SJSA1 (cell line): ENCODE measurements at places on chromosomes 12 and 14.

GRCh38 chr12:68425998-68426397, 93.8 kb upstream of the MDM1 start:
- peak; percentile 69 for DNase-seq

DNA sequence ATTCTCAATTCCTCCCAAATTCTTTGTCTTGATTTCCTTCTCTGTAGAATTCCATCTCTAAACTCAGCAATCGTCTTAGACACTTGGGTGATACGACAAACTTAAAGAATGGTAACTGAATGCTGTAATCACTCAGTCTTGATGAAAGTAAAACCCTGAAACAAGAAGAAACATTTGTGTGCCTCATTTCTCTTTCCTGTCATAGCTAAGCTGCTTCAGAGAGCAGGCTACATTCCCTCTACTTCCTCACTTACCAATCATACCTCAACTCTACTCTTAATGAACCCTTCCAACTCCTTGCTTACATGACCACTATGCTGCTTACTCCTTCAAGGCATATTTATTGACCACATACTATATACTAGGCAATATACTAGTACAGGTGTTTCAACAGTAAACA, 8.3 kb downstream of the MAP4K5 start:
- no peak for DNase-seq

GRCh38 chr14:95033682-95034632, 123.4 kb downstream of the DICER1 start:
- DNase-seq: no peak

DNA sequence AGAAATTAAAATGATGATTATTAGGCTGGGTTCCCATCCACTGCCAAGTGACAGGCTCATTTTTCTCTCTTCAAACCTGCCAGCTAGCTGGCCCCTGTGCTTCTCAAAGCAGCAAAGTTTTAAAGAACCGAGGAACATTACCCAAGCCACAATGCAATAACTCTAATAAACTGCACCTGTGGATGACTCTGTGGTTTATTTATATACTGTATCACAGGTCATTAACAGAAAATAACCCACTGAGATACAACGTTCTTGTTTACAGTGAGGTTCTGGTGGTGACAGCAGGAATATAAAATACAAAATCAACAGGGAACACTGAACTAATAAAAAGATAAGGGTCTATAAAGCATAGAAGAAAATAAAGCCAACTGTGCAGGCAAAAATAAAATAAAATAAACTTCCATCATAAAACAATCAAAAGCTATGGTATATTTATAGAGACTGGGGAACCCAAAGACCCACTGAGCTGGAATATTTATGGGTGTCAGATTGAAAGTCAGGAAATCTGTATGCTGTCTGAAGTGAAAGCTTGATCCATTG, 472.9 kb downstream of the NOVA1 start:
- no peak for DNase-seq

DNA sequence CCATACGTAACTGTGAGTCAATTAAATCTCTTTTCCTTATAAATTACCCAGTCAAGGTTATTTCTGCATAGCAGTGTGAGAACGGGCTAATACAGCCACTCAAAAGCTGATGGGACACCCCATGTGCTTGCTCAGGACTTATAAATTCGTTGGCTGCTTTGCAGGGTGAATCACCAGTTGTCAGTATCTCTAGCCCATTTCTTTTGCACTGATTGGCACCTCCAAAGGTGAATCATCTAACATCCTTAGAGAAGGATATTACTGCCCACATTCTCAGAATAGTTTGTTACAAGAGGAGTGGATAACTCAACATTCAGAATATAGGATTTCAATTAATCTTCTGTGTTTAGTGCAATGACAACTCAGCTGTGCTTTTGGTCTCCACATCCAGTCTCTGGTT, 601.5 kb downstream of the KCNH5 start:
- peak; percentile 47 for DNase-seq

DNA sequence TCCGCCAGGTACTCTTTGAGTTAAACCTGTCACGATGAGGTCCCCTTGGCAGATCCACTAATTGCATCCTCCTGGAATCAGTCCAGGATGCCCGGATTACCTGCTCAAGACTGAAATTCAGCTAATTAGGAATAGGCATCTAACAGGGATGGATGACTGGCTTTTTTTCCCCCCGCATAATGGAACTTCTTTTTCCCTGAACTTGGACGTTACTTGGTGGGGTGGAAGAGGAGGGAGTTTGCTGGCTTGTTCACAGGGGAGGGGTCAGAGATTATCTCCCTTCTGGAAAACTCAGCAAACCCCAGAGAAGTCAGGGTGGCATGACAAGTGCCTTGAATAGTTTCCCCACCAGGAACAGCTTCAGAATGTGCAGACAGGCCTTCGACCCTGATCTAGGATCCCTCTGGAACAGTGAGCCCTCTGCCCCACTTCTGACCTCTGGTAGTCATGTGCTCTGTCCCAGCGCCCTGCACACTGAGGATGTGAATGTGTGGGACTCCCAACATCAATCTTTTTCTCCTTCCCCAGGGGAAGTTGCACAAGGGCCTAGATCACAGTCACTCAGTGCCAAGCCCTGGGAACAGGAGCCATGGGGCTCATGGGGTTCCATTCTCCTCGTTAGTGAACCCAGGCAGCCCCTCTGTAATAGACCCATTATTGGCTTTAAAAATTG, 142.5 kb downstream of the SMOC1 start:
- no peak for DNase-seq

DNA sequence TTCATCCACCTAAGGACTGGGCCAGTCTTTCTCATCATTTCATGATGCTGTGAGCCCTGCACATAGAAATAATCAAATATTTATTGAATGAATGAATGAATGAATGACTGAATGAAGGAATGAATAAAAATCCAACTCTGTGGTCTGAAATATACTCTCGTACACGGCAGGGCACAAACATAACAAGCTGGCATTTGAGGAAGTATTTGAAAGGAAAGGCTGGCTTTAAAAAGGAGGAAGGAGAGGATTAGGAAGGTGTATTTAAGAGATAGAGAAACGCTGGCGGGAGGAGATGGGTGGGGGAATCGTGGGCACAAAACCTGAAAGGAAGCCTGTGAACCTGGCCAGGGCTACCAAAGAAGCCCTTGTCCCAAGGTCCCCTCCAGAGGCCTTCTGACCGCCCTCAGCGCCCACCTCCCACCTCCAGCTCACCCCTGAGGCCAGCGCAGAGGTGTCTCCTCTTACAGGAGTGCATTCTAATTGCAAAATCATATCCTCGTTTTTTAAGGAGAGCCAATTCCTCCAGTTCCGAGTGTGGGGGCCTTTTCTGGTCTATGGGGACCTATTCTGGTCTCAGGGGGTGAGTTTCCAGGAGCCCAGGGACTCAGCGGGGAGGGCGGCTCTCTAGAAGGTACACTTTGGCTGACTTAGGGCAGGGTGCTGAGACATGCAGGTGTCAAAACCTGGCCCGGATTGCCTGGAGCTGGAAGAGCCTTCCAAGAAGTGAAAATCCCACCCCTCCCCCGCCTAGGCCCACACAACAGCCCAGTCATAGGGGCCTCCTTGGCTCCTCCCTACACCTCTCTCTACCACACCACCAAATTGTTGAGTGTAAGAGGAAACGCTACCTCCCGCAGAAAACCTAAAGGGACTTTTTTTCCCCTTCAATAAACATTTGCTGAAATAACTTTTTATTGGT, 8.7 kb upstream of the JDP2 start:
- DNase-seq: no peak

GRCh38 chr12:93741659-93742109, 64.5 kb downstream of the CRADD start:
- no peak for DNase-seq

DNA sequence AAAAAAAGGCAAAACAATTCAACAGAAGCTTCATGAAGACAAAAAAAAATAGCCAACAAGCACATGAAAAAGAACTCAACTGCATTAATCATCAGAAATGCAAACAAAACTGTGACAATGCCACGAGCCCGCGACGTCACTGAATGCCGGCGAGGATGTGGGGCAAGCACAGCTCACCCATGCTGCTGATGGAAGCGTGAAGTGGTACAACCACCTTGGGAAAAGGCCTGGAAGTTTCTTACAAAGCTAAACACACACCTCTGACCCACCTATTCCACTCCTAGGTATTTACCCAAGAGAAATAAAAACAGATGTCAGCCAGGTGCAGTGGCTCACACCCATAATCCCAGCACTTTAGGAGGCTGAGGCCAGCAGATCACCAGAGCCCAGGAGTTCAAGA, 10.5 kb downstream of the BTBD6 start:
- peak; percentile 74 for DNase-seq

DNA sequence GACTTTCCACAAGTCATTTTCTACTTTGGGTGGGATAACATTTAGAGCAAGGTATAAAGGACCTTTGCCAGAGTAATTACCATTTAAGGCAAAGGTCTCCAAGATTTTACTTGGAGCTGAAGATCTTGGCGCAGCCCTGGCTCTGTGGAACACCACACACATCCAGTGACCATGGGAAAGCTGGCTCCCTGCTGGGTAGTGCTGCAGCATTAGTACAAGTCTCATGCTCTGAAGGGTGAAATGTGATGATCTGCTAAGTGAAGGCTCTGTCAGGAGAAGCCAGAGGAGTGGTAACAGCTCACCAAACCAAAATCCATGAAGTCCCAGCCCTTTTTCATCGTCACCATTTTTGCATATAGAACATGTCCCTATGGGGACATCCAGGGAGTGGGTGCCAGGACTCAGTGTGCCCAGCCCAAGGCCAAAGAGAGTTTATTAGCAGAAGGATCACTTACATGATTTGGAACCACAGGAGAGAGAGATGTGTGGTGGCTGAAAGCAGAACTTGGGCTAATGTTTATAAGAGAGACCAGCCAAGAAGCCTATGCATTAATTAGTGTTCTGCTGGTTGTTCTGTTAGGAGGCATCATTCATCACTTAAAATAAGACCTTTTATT, 110.7 kb downstream of the SLC38A6 start:
- DNase-seq: no peak

DNA sequence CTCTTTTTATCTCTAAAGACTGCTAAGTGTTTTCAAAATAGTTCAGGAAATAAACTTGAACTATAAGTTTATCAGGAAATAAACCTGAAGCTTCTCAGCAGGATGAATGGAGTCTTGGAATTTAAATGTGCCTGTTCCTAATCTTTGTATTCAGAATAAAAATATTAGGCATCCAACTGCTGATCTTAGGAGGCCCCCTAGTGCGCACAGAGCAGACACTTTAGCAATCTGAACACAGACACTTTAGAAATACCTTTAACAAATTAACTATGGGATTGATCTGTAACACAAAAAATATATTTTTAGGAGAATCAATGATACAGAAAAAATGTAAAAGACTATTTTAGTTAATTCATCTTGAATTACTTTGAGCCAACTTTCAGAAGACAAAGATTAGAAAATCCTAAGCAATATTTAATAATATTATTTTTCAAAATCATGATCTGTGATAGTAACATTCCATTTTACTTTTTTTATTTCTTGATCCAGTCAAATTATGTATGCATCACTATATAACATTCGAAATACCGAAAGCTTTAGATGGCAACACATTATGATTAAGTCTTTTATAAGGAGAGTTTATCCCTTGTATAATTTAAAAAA, 80.9 kb downstream of the SLC41A2 start:
- DNase-seq: peak; percentile 16

- peak; percentile 73 for DNase-seq
Measured at GRCh38 chr12:96040305-96041133, 5.1 kb upstream of the LTA4H start.

GRCh38 chr12:111753144-111753881, 13.4 kb upstream of the ALDH2 start:
- peak; percentile 53 for DNase-seq

DNA sequence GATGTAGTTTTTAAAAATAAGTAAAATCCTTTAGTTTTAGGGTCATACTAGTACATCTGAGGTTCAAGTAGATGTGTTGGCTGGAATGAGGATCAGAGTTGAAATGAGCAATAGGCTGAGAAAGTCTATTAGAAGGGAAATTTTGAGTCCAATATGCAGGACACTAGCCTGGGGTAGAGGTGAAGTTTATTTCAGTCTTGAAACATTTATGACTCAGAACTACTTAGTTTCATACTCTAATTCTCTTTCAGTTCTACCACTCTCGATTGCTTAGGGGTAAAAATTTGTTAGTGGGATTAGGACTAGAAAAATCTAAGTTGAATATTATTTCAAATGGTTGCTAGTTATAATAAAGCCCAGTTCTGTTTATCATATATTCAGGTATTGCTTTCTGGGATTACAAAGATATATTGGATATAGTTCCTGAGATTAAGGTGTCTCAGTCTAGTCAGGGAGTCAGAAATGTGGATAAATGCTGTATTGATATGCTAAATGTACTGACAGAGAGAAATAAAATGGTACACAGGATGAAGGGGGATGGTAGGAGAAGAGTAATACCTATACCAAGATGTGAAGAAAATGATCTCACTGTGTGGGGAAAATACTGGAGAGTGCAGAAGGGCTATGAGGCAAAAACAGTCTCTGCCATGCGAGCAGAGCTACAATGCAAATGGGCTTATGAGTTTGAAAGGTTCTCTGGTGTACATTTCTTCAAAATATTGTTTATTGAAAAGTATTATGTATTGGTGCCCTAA, 395.8 kb upstream of the FBXO33 start:
- no peak for DNase-seq

- no peak for DNase-seq
Measured at GRCh38 chr12:97375310-97375709, 87.3 kb upstream of the RMST start.

DNA sequence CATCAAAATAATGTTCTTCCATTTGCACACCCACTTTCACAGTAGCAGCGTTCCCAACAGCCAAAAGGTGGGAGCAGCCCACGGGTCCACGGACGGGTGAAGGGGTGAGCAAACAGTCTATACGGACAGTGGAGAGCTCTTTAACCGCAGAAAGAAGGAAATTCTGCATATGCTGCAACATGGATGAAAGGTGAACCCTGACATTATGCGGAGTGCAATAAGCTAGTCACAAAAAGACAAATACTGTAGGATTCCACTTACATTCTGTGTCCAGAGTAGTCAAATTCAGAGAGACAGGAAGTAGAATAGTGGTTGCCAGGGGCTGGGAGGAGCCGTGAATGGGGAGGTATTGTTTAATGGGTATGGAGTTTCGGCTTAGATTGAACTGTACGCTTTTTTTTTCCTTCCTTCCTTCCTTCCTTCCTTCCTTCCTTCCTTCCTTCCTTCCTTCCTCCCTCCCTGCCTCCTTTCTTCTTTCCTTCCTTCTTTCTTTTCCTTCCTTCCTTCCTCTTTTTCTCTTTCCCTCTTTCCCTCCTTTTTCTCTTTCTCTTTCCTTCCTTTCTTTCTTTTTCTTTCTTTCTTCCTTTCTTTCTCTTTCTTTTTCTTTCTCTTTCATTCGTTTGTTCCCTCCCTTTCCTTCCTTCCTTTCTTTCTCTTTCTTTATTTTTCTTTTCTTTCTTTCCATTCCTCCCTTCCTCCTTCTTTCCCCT, 15.8 kb upstream of the ANKRD9 start:
- no peak for DNase-seq

GRCh38 chr12:57261428-57261865, 10.5 kb upstream of the STAC3 start:
- no peak for DNase-seq
